CD4-positive, alpha-beta T cell treated with Interleukin-17A for 1 hour (primary cell): ENCODE measurements at places on chromosomes 7 and 10.

DNA sequence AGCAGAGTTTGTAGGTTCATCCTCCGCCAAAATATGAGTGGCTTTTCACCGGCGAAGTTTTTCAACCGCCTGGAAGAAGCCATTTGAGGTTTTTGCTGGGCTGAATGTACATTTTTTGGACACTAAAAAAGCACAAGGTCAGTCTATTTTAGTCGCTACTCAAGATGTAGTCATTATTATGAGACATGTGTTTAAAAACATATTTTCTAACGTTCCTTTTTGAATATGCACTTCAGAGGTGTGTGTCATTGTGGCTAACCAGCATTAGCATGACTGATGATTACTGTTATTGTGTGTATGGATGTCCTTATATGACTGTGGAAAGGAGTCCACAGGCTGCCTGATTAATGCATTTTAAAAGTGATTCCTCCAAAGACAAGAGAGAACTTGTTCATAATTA is 605.4 kb downstream of the INHBA start:
- no peak for DNase-seq

- DNase-seq = no peak
Measured at GRCh38 chr7:99465421-99465768, 572 bp downstream of the ATP5MF start.

DNA sequence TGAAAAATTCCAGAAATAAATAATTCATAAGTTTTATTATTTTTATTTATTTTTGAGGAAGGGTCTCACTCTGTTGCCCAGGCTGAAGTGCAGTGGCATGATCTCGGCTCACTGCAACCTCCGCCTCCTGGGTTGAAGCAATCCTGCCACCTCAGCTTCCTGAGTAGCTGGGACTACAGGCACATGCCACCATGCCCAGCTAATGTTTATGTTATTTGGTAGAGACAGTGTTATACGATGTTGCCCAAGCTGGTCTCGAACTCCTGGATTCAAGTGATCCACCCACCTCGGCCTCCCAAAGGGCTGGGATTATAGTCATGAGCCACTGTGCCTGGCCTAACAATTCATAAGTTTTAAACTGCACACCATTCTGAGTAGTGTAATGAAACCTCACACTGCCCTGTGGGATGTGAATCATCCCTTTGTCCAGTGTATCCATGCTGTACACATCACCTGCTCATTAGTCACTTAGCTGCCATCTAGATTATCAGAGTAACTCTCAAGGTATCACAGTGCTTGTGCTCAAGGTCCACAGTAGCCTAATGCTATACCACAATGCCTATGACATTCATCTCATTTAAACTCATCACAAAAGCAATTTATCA is 17.9 kb downstream of the RTKN2 start:
- no peak for DNase-seq

DNA sequence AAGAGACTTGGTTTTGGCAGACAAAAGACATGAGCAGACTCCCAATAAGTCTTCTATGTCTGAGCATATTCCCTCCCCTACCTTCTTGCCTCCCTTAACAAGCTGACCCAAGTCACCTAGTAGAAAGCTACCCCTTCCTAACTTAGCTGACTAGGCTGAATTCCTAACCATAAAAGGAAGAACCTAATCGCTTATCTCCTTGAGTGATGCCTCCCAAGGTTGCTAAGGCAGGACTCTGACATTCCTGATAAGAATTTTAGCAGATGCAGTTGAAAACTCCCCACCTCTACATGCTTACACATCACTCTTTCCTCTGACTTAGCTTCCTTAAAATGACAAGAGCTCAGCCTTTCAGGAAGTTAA is 704.7 kb upstream of the MBL2 start:
- no peak for DNase-seq

- DNase-seq = no peak
Measured at GRCh38 chr10:71799608-71800453, 26.5 kb upstream of the VSIR start.

DNA sequence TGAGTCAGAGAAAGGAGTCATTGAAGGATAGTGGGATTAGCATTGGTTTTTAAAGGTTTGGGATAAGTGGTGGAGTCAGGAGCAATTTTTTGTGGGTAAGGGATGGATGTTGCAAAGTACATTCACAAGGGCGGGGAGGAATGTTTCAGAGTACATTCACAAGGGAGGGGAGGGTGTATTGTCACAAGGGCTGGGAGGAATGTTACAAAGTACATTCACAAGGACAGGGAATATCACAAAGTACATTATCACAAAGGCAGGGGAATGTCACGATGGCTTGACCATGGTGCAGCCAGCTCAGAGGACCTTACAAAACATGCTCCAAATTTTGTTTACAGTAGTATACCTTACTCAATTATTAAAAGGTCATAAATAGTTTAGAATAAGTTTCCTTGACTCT is 30.3 kb downstream of the C1GALT1 start:
- DNase-seq = no peak

DNA sequence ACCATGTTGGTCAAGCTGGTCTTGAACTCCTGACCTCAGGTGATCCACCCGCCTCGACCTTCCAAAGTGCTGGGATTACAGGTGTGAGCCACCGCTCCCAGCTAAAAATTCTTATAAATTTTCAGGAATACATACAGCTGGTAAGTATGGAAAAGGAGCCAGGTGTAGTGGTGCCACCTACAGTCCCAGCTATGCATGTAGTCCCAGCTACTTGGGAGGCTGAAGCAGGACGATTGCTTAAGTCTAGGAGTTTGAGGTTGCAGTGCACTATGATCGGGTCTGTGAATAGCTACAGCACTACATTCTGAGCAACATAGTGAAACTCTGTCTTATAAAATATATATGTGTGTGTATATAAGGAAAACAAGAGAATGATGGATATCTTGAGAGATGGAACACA is 19.0 kb downstream of the LDB1 start:
- DNase-seq = no peak

DNA sequence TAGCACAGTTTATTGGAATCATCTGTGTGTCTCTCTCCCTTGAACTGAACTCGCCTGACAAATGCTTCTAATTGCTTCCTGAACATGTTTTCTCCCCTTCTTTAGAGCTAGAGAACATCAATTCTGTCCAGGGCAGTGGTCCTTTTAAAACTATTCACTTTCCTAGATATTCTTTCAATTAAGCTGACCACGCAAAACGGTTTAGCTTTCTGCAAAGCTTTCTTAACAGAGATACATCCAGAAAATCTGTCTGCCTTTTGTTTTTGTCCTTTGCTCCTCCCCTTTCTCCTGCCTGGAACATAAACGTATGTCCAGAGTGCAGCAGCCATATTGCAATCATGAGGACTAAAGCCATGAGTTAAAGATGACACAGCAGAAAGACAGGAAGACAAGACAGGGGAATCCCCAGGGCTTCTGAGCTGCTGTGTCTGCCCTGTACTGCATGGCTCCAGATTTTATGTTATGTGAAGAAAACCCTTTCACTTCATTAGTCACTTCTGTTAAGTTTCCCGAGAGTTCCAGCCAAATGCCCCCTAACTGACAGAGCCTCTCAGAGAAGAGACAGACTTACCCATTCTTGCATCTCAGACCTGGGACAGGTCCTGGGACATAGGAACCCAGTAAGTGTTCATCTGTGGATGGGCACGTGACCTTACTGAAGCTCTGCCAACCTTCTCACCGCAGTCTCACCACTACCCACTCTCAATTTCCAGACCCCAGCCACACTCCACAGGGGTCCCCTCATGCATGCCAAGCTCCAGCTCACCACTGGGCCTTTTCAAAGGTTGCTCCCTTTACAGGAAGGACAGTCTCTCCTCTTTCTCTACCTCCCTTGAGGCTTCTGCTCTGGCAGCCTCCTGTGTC is 35.0 kb upstream of the CPXM2 start:
- DNase-seq = no peak

DNA sequence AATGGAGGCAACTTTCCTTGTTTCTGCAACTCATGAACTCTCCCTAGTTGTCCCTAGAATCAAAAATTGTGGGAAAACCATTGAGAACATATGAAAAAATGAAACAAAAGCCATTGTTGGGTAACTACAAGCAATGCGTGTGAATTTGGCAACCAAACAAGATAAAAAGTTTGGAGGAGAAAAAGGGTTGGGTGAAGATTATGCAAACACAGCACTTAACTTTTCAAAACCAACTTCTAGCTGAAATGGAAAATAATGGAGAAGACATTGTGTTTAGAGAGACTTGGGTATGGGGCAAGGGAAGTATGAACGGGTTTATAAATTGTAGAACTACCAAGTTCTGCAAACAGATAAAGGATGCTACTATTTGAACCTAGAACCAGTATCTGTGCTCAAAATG is 89.0 kb upstream of the SVIL start:
- DNase-seq = no peak

GRCh38 chr7:95246831-95247370 is 77.4 kb downstream of the PON1 start:
- peak; percentile 24 for DNase-seq

- DNase-seq = no peak
Measured at GRCh38 chr7:147079083-147079482, 962.5 kb downstream of the CNTNAP2 start.

DNA sequence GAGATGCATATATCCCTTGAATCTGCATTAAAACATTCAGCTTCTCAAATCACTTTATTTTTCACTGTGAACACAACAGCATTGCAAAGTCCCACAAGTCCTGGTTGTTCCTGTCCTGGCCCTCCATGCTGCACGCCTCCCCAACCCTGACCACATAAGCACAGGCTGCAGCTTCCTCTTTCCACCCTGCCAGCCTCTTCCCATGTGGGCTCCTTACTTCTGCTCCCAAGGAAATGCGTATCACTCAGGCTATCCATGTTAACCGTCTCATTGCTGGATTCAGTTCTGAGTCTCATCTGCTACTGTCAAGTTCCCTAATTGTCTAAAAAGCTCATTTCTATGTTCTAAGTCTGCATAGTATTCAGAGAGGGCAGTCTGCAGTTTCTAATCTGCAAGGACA is 89.7 kb upstream of the ZPBP start:
- DNase-seq = no peak

GRCh38 chr10:9166770-9167169 is 1112.3 kb downstream of the GATA3 start:
- no peak for DNase-seq

- no peak for DNase-seq
Measured at GRCh38 chr10:5493691-5494090, 5.7 kb downstream of the CALML5 start.

DNA sequence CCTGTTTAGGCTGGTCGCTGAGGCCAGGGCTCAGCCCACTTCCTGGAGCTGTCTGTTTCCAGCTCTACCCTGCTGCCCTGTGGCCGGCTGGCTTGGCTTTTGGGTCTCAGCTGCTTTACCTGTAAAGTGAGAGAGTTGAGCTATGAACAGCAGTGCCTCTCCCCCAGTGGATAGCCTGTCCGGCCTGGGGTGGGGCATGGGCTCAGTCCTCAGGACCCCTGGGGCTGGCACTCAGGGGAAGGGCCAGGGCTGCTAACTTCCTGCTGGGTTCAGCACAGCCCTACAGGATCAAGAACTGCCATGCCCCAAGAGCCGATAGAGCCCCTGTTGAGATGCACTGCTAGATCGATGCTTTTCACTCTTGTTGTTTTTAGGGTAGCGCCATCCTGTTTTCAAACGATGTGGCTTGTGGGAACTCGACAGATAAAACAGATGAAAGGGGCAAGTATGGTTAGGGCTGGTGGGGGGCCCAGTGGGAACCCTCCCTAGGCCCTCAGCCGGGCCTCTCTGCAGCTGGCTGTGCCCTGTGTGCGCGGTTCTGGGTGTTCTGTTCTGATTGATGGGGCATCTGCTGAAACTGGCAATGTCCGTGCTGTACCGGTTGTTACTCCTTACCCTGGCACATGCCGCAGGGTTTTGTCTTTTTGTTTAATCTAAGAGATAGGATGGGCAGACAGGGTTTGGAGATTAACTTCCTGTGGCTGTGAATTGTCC is 10.0 kb upstream of the SFRP5 start:
- DNase-seq = peak; percentile 27

DNA sequence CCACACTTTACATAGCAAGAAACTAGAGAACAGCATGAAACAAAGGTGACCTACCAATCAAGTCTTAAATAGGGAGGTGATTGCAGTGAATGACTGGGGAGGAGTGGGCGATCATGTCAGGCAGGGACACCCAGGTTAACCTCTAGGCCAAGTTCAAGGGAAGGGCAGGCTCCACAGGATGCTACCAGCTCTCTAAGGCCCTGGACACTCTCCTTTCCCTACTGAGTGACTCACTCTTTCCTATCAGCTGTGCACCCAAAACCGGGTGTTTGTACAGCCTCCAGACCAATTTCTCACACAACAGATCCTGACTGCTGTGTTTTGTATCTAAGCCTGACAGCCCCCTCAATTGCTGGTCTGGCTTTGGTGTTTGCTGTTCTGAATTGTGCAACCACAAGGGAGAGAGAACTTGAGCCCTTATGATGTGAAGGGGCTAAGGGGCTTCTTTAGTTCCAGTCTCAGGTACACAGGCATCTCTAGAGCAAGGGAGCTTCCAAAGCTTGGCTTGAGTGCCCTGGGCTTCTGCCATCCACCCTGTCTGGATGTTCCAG is 107.8 kb downstream of the TBXAS1 start:
- DNase-seq = no peak

DNA sequence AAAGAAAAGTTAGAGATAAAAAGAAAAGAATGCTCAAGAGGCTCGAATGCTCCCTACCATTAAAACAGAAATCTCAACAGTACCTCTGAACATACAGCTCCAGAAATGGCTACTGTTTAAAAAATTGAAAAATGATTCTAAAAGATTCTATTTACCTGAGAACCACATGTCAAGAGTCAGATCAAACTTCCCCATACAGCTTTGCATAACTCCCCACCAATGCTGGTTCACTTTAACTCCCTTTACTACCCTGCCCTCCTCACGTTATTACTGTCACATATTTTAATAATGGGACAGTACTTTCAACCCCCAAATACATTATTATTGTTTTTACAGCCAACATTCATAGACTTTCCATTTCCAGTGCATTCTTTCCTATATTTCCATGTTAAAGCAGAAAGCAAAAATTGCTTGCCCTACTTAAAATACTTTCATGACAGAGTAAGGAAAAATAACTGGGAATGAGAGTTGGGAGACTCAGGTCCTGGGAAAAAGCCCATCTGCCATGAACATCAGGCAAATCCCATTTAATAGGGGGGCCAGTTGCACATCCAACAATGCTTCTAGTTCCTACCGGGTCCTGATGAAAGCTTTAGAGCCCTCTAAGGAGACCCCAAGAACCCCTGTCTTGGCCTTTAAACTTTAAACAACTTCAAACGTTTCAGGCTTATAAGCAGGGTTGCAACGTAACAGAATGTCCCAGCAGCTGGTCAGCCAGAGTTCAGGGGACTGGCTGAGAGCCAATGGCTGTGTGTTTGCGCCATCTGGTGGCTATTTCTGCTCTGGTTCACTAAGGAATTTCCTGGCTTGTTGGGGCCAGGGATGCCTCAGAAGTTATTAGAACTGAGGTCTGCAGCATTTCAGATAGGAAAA is 247.4 kb downstream of the ELMO1 start:
- DNase-seq = peak; percentile 52

DNA sequence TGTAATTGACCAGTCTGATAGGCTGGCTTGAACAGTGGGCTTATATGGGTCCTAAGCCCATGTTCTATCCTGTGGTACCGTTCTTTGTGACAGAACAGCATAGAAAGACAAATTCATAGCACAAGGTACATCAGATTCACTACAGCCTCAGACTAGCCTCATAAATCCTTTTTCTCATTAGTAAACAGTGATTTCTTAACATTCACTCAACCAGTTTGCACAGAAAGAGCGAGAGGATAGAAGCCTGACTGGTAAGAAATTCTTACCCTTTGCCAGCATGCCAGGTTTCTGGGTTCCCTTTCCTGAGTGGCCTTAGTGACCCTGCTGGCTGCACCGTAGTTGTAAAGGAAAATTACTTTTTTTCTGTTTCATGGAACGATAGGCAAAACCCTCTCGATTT is 412.1 kb downstream of the SH2D4B start:
- no peak for DNase-seq
